ENCODE measurements at places on chromosomes 16 and 17.

DNA sequence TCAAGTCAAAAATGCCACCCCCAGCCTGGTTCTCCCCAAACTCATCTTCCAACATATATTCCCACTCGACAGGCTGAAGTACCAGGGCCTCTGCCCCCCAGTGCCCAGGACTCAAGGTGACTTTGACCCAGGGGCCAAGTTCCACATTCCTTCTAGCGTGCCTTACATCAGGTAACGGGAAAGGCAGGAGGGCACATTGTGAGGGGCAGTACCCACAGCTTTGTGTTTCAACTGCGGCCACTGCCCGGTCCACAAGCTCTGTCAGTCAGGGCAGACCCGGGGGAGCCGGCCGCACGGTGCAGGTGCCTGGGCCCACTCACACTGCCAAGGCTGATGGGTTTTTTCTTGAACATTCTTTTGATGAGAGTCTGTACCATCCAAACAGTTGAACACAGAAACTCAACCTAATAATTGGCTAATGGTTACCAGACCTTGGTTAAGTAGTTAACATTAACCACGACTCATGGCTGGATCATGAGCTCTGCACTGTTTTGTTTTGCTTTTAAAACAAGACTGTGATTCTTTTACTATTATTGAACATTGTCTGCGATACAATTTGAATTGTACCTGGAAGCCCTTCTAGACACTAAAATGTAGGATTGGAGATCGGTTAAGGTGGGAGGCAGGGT lies 17.6 kb downstream of the ACE start:
- DNase-seq = no peak

GRCh38 chr16:56324406-56324805 lies 100.9 kb downstream of the AMFR start:
- DNase-seq = no peak

DNA sequence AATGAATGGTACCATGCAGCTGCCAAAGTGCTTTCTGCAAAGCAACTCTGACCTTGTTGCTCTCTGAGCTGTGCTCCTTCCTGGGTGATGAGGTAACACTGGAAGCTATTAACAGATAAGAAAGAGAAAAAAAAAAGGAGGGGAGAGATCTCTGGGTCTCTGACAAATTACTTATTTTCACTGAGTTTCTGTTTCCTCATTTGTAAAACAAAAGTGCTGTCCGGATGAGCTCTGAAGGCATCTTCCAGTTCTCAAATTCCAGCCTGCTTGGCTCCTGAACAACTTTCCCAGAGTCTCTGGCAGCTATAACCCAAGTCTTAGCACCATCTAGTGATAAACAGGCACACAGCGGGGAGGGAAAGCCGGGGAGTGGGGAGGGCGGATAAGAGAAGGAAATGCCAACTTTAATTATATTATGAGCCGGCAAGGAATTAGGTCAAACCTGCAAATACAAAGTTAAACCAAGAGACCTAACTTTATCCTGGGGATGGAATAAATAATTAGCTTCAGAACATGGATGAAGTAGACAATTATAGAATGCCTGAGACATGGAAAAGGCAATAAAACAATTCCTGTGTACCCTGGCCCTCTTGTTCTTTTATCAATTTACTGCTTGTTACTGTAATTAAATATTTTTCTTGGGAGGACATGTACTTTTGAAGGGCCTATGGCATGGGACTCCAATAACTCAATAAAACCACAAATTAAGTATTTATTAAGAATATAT lies 61.3 kb upstream of the KIFC3 start:
- DNase-seq = peak; percentile 43

DNA sequence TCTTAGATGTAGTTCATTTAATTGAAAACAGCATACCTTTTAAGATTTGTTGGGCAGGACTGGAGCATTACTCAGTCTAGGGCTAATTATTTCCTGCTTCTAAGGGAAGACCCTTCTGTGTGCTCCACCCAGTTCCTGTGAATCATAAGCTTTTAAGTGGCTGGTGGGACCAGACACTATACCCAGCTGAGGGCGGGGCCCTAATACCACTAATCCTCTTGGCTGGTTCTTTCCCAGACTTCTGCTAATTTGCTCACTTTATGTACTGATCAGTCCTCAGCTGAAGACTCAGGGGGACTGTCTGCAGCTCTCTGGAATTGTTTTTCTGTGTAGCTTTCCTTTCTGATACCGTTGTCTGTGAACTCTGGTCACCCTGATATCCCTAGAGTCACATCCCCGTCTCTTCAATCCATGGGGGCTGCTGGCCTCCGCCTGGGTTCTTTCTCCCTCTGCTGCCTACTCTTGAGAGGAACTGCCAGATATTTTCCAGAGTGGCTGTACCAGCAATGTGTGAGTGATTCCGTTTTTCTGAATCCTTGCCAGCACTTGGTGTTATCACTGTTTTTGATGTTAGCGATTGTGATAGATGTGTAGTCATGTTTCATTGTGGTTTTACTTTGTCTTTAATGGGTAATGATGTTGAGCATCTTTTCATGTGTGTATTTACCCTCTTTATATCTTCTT lies 35.1 kb downstream of the MFSD11 start:
- DNase-seq = no peak

GRCh38 chr17:40313668-40314583 lies 4.9 kb downstream of the RARA start:
- DNase-seq = peak; percentile 26

- no peak for DNase-seq
These were observed 7.3 kb upstream of the ALDH3A1 start for GRCh38 chr17:19755392-19755791.

DNA sequence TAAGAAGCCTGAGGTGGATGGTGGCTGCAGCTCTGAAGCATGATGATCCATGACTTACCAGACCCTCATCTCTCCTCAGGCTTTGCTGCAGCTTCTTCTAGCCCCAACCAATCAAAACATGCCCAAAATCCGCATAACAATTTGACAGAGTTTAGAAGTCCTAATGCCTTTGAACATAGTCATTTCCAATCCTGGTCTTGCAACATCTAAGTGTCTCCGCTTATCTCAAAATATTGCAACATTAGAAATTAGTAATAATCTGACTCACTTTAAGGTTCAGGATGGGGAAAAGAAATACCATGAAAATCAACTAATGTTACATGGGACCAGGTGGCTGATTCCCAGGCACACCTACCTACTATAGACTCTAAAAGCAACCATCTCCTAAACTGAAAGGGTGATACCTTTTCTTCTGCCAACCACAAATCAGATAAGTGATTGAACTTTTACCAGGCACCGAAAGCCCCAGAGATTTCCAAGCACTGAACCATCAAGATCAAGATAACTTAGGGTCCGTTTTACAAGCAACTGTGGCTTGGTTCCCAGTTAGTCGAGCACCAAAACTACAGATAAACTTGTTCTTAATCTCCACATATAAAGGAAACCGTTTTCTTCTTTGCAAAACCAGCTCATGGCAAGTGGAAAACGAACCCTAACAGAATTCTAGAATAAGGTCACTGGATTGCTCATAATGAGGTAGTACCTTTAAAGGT lies 14.0 kb downstream of the ERN1 start:
- DNase-seq = no peak

- DNase-seq = no peak
These were observed 24.6 kb upstream of the PABPN1L start for GRCh38 chr16:88891083-88891482.
